ENCODE measurements at places on chromosomes 1 and 21. TPM values are rescaled to one million over a fixed set of nuclear protein-coding genes. Genes with fewer than 3 reads are reported as not detected.
A peak's percentile ranks its signal among the peaks of the same experiment; 100 is the strongest.

The PLA2G2C gene
- total RNA-seq: not detected

- DNase-seq: no peak
Measured at GRCh38 chr1:83857103-83857502, 141.8 kb downstream of the TTLL7 start.

GRCh38 chr1:241045659-241046058 lies 311.3 kb downstream of the RGS7 start:
- no peak for DNase-seq

GRCh38 chr1:33036051-33036525 lies 595 bp downstream of the AK2 start:
- DNase-seq: no peak

DNA sequence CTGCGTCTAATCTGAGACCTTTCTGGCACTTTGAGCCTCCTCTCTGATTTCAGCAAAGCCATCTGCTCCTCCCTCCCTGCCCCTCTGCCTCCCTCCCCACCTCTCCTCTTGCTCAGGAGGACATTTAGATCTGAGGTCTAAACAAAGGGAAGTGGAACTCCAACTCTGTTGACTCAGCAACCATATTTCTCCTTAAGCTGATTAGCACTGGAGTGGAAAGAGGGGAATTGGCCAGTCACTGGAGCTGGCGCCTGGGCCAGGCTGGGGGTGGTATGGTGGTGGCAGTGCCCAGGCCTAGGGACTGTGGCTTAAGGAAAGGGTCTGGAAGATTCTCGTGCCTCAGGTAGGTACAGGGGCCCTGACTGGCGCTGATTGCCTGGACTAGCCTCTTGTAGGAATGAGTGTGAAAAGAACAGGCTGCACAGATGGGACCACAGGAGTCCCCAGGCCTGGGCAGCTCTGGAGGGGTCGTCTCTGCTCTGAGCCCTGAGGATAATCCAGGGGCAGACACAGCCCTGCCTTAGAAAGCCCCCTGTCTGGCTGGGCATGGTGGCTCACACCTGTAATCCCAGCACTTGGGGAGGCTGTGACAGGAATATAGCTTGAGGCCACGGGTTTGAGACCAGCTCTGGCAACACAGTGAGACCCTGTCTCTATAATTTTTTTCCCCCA lies 11.9 kb downstream of the SH2D2A start:
- no peak for DNase-seq

GRCh38 chr1:41999884-42000283 lies 81.2 kb upstream of the HIVEP3 start:
- no peak for DNase-seq

GRCh38 chr1:181812208-181812607 lies 249.3 kb downstream of the ZNF648 start:
- no peak for DNase-seq

DNA sequence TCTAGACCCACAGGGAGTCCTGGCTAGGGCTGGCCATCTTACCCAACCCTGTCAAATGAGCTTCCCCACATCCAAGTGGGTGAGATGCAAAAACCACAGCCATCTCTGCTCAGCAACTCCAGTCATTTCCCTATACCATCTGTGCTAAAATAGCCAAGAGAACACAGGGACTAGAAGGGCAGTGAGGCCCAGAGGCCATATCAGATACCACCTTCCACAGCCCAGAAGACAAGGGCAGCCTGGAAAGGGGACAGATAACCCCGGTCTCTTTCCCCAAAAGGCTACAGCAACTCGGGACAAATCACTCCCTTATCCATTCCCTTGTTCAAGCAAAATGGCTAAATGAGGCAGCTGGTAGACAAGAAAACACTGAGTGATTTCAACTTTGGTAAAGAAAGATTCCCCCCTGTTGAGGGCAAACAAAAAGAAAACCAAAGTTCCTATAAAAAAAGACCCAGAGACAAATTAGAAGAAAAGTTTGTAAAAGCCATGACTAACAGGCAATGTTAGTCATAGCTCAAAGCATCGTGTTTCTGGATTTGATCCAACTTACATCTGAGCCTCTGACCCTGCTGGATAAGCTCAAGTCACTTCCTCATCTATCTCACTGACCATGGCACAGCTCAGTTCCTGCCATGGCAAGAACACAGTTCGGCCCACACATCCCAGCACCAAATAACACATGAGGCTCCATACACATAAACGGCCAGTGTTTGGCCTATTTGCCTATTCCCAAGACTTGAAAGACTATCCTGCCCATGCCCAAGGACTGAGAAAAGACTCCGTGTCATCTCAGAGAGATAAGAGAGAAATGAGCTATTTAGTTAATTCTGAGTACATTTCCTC lies 3.1 kb downstream of the LAMB3 start:
- no peak for DNase-seq

GRCh38 chr1:167648252-167648849 lies 18.3 kb downstream of the RCSD1 start:
- DNase-seq: no peak

DNA sequence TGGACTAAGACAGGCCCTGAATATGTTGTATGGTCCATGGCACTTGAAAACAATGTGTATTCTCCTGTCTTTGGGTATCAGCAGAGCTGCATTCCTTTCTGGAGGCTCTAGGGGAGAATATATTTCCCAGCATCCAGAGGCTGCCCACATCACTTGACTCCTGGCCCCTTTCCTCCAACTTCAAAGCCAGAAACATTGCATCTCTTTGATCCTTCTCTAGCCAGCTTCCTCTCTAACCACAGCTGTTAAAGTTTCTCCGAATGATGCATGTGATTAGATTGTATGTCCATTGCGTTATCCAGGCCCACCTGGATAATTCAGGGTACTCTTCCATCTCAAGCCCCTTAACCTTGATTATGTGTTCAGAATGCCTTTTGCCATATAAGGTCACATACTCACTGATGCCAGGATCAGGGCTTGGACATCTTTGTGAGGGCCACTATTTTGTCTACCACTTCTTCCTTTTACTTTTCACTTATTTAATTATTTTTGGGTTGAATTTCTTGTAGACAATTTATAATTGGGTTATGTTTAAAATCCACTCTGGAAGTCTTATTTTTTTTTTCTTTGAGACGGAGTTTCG lies 5.3 kb downstream of the CHD1L start:
- no peak for DNase-seq

The MPL gene
- not detected for total RNA-seq

- DNase-seq: peak; percentile 84
Measured at GRCh38 chr1:23958810-23959460, 693 bp upstream of the PNRC2 start.

The GSTM1 gene
- not detected for total RNA-seq

GRCh38 chr1:25066256-25066655 lies 136.2 kb upstream of the RUNX3 start:
- no peak for DNase-seq

DNA sequence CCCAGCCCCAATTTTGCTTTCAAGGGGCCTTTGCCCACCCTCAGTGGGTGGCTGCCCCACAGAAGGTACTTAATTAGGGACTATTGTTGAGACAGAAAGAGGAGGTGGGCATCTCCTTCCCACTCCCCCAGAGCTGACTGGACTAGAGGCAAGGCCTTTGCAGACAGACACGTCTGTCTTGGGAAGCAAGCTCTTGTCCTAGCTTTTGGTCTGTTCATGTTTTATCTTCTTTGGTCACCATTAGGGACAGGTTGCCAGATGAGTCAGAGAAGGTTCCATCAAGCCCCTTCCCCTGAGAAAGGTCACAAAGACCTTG lies 27.7 kb downstream of the PTAFR start:
- DNase-seq: no peak

DNA sequence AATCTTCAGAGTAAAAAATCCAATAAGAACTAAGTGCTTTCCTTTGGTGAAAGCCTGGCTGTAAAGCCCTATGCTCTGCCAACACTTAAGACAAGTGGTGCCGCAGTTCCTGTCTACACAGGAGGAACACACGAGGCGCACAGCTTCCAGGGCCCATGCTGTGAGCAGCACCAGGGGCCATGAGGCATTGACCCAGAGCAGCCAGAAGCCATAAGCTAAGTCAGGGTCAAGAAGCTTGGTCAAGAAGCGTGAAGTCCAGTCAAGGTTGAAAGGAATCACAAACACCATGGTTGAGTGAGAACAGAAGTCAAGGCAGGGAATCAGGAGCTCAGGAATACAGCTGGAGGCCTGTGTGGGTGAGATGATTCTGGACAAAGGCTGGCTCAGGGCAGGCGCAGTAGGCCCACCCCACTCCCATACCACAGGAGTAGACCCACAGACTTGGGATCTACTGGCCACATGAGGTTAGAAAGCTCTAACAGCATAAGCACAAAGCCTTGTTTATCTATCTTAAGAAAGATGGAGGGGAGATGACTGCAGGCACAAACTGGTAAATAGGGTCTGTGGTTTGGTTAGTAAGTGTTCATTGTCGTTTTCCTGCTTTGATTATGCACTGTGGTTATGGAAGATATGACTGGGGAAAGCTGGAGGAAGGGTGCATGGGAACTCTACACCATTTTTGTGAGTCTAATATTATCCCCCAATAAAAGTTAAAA lies 42.9 kb upstream of the RCAN3 start:
- no peak for DNase-seq

- no peak for DNase-seq
Measured at GRCh38 chr21:37868446-37869295, 47.6 kb downstream of the KCNJ6 start.

DNA sequence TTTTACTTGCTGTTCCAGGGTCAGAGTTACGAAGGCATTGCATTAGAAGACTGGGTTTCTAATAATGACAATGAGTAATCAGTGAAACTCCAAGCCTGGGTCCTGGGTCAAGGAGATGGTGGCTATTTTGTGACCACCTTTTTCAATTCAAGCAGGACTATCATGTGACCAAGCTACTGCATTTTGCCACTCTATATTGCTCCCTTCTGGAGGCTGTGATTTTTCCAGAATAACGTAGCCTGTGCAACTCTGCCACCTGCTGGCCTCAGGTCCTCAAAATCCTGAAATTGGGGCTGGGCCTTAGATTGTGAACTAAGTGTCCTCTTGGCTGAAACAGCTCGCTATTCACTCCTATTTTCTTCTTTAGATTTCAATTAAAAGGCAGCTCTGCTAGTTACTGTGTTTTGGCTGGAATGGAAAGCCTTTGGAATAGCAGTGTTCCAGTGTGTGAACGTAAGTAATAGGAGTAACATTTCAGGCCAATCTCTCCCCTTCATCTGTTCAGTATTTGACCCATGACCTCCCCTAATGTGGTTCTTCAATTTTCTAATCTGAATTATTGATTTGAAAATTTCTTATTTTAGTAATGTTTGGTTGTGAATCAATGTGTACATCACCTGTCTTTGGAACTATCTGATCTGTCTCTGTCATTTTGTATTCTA lies 52.9 kb upstream of the CD46 start:
- peak; percentile 43 for DNase-seq

DNA sequence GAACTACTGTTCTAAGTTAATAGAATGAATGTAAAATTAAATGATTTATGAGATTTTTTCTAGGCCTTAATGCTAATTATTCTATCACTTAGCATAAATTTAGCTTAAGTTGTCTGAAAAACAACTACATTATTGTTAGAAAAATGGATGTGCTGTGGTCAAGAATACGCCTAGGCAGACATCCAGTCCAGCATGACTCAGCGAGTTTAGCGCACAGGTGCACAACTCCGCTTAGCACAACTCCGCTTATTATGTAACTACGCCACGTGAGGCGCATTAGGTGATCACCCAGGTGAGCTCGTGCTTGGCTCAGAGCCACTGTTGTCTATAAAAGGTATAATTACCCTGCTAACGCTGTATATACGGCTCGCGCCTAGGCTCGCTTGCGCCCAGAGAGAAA lies 1043.6 kb upstream of the ADGRL4 start:
- no peak for DNase-seq

GRCh38 chr1:247241691-247242090 lies 14.2 kb upstream of the VN1R5 start:
- DNase-seq: no peak

GRCh38 chr21:45378258-45378966 lies 26.6 kb upstream of the COL18A1 start:
- peak; percentile 16 for DNase-seq

The LRRIQ3 gene
- 1.8 TPM for total RNA-seq

GRCh38 chr1:110916669-110917306 lies 43.8 kb downstream of the CD53 start:
- no peak for DNase-seq

GRCh38 chr1:31739346-31739745 lies 24.8 kb downstream of the ADGRB2 start:
- DNase-seq: peak; percentile 54

DNA sequence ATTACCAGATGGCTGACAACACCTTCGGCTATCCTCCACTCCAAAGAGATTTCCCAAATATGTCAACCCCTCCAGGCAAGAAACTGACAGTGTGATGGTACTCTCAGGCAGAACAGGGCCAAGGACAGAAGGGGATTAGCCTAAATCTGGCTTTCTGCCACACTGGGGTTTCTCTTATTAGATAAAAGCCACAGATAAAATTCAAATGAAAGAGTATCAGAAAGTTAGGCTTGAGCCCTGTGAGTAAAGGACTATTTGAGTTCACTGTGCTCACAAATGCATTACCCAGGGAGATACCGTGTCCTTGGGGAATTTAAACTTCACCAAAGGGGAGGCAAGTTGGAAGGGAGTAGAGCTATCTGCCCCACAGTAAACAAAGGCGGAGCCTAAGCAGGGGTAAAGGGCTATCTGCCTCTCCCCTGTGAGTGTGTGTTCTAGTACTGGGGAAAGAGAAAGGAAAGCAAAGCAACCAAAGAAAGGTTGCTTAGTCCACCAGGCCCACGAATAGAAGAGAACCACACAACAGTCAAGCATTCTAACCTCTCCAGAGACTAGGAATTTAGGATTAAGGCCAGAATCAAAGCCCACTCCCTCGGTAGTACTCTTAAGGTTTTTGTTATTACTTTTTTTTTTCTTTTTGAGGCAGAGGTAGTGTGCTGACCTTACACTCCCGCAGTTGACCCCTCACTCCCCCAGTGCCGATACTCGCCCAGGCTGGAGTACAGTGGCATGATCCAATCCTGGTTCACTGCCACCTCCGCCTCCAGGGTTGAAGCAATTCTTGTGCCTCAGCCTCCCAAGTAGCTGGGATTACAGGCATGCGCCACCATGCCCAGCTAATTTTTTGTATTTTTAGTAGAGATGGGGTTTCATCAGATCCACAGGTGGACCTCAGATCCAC lies 12.7 kb downstream of the TPM3 start:
- DNase-seq: no peak

All from activated naive CD8-positive, alpha-beta T cell treated with anti-CD3 and anti-CD28 coated beads, Interleukin-2, amount 10 ng/mL, durations not matched to agents 7 days and 5 days (primary cell).